NCI-H2227 treated with DMSO at 0.1 percent for 48 hours (cell line): ENCODE measurements at places on chromosomes 7 and 10.

DNA sequence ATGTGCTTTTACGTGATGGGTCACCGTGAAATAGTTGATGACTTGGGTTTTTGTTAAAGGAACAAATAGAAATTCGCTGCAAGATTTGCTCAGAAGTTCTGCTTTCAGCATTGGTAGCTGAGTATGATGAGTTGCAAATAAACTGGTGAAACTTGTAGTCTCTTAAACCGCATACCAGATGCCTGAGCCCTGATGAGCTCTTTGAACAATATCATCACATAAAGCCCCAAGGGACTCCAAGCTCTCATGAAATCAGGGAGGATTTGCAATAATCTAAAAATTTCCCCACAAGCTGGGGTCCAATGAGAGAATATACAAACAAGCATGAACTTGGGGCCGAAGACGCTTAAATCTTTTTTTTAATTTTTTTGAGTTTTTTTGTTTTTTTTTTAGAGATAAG, 312.4 kb downstream of the CALN1 start:
- DNase-seq: no peak

GRCh38 chr10:71436268-71437125, 39.8 kb downstream of the CDH23 start:
- no peak for DNase-seq

DNA sequence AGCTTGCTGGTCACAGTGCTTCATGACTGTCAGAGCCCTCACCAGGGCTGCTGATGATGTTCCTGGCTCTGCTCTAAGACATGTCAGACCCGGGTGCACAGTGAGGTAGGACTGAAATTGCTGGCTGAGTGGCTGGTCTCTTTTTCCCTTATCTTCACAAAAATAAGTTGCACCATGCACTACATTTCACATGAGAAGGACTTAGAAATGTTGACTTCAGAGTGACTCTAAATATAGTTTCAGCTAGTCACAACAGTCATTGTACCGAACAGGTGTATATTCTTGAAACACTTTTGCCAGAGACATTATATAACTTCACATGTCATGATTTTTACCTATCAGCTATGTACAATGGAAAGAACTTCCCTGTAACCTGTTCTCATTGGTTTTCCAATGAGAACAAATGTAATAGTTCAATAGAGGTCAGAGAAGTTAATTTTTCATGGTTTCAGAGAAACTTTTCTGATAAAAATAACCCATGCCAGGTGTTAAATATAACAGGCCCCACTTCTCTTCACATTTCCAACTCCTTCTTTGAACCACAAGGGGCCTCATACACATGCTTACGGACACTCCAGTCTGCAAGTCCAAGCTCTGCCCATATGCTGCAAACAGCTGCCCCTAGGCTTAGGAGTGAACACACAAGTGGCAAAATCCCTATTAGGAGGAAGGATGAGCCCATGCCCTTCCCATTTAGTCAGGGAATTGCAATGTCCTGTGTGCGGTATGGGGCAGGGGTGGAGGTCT, 115.6 kb downstream of the CDK6 start:
- no peak for DNase-seq

DNA sequence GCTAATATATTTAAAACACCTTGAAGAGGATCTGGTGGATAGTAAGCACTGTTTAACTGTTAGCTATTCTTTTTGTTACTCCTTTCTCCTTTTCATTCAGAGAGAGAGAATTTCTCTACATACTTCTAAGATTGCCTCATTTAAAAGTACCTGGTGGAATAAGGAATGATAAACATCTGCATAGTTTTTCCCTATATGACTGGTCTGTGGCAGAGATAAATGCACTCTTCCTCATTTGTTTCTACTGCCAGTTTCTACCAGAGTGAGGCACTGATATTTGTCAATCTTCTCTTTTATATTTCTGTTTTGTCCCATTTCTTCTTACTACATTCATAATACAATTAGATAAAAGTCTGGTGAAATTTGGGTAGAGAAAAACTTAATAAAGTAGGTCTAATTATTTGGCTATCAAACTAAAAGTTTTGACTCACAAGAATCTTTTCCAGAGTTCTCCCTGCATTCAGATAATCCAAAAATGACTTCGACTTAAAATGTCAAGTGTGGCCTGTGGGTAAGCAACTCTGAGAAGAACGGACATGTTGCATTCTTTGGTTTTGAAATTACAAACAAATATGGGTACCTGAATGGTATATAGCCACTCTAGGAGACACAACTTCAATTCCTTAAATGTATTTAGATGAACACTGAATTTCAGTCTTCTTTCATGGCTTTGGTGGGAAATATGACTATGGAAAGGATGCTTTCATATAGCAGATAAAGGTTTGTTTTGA, 38.8 kb downstream of the RNLS start:
- no peak for DNase-seq

GRCh38 chr10:117818721-117819120, 228.0 kb downstream of the RAB11FIP2 start:
- DNase-seq: no peak

DNA sequence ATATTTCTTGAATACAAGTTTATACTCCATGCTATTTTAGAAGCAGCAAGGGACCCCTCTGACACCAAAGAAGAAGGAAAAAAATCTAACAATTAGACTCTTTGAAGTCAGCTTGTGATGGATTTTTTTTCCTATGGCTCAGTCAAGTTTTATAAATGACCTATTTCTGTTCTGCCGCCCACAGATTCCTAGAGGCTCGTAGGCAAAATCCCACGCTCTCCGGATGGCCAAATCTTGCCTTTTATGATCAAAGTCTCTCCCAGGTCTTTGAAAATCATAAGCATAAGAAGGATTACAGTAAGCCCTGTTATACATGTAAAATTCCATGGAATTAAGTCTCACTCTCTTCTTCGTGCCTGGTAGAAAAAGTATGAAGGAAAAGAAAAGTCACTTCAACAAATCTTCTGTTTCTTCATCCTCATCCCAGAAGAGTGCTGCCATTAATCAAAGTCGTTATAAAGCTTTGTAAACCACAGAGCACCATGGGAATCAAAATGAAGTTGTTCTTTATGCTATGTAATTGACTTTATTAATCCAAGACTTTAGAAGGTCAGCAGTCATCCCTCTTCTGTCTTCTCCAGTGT, 33.1 kb downstream of the ASB13 start:
- no peak for DNase-seq

- peak; percentile 21 for DNase-seq
Observed at GRCh38 chr10:72108830-72109635, 20.7 kb upstream of the SPOCK2 start.

GRCh38 chr7:36742911-36743775, 18.8 kb upstream of the AOAH start:
- DNase-seq: no peak

- no peak for DNase-seq
Observed at GRCh38 chr7:92723943-92724342, 112.4 kb downstream of the CDK6 start.

DNA sequence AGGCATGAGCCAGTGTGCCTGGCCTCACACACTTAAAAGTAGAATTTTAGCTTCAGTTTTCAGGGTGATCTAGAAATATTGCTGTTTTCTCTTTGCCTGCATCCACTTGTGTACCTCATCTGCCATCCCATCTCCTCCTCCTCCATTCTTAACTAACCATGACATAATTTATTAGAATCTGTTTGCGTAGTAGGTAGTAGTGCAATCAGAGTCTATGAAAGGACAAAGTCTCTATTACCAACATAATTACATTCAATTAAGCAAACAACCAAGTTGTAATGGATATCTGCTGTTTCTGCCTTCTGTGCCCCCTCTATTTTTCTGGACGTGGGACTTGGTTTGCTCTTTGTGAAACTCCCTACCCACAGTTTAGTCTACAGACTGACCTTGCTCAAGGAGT, 72.9 kb downstream of the CDK14 start:
- no peak for DNase-seq

DNA sequence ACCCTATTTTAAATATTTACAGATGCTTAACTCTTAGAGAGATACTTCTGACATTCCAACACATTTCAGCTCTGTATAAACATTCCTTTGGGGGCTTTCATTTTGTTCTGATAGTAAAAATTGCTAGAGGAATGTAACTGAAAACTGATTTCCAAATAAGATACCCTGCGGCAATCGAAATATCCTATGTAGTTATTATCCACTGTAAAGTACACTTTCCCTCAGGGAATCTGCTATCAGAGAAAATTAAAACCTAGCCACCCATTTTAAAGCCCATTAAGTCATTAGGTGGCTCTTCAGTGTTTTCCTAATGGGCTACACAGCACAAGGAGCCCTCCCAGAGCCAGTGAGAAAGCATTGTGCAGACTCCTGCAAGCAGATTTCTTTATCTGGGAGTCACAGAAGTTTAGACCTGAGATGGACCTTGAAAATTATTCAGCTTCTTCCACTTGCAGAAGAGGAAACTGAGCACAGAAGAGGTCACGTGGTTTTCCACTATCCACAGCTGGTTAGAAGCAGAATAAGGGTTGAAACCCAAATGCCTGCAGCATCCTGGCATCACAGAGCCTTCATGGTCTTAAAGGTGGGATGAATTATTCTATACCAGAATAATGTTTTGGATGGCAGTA, 12.6 kb upstream of the CPVL start:
- DNase-seq: peak; percentile 38

DNA sequence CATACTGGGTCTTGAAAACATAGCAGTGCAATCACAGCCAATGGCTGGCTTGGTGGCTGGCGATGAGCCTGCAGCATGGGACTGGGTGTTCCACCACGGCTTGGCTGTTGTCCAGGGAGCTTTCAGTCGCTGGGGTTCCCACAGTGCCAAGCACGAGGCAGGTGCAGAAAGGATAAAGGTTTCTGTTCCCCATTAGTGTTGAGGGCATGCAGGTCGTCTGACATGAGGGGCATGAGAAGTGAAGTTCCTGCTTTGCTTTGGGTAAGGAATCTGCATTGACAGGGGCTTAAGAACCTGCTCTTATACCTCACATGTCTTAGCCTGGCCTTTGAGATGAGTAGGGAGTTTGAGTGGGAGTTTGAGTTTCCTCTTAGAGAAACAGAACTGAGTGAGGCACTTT, 9.0 kb upstream of the CFTR start:
- no peak for DNase-seq

- no peak for DNase-seq
Observed at GRCh38 chr7:69772718-69773436, 174.6 kb downstream of the AUTS2 start.

DNA sequence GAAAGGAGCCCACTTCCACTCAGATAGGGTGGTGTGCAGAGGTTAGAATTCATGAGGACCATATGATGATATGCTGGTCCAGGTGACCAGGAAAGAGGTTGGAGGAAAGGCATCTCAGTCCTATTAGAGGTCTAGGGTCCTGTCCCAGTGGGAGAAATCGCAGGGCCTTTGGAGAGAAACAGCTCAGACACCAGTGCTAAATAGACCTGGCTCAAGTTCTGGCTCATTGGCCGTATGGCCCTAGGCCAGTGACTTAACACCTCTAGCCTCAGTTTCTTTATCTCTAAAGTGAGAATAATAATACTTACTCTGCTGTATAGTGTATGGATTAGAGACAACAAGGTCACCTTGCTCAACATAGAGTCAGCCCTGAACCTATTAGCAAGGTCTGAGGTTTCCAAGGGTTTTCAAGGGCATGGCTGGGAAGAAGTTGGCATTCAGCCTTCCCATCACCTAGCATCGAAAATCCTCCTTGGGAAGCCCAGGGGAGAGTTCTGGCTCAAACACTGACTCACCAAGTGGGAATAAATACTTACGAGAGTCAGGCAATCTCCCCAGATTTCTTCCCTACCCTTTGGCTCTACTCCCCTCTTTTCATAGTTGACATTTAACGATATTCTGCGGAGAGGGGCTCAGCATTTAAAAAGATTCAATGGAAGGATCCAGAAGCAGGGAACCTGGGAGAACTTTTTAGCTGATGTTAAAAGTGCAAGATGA, 473.1 kb upstream of the PODXL start:
- DNase-seq: no peak

DNA sequence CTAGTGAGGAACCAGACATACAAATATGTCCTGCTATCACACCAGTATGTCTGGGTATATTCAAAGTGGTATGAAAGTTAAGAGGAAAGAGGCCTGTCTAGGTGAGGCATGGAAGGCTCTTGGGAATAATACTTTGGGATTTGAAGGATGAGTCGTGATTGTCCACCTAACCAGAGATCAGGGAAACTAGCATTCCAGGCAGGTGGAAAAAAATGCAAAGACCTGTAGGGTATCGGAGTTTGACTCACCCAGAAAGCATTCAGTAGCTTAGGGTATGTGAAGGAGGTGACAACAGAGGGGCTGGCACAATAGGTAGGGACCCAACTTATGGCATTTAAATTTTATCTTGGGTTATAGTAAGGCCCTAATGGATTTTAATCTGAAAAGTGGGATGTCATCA, 950 bp upstream of the GCC1 start:
- no peak for DNase-seq

GRCh38 chr7:139072796-139073195, 36.7 kb downstream of the ZC3HAV1 start:
- no peak for DNase-seq

GRCh38 chr7:25392588-25393338, 164.5 kb upstream of the NPVF start:
- DNase-seq: peak; percentile 23

GRCh38 chr10:20004087-20004523, 187.9 kb downstream of the PLXDC2 start:
- no peak for DNase-seq

GRCh38 chr10:32004161-32004591, 52.0 kb downstream of the KIF5B start:
- DNase-seq: no peak

DNA sequence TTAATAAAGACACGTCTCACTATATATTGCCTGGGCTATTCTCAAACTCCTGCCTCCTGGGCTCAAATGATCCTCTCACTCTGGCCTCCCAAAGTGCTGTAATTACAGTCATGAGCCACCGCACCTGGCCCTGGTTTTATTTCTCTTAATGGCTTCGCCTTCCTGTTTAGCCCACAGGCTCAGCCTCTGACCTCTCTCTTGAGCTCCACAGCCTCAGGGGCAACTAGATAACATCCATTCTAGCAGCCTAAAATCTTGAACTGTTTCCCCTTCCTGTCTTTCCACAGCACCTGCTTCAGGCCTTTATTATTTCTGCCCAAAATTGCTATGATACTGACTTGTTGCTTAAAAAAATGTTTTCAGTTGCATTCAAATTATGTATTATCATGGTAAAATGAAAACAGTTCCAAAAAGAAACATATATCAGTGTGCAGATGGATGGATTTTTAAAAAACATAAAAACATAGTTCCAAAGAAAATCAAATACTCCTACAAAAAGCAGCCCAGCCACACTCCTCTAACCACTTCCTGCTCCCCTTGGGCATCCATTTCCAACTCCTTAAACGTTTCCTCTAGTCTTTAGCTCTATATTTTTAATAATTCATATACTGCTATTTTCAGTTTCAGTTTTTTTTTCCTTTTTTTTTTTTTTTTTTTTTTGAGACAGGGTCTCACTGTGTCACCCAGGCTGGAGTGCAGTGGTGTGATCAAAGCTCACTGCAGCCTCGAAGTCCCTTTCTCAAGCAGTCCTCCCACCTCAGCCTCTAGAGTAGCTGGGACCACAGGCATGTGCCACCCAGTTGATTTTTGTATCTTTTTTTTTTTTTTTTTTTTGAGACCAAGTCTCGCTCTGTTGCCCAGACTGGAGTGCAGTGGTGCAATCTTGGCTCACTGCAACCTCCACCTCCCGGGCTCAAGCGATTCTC, 5.1 kb upstream of the BAZ1B start:
- DNase-seq: no peak
